ENCODE measurements at places on chromosomes 5 and 9.

DNA sequence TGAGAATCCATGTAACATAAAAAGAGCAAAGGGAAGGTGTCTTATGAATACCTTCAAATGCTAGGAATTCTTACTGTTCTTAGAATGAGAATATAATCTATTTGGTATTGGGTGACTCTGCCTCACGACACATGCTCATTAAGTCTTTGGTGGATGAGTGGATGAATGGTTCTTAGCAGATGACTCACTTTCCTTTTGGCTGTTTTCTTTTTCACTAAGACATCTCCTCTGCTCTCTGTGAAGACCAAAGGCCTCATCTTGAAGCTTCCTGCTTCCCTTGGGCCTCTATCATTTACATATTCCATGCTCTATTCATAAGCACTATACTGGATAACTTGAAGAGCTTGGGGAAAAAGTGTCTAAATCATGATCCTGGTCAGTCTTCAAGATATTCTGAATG is 468.1 kb downstream of the SPATA31D1 start:
- no peak for DNase-seq

GRCh38 chr9:19946441-19947109 is 157.7 kb upstream of the SLC24A2 start:
- no peak for DNase-seq

DNA sequence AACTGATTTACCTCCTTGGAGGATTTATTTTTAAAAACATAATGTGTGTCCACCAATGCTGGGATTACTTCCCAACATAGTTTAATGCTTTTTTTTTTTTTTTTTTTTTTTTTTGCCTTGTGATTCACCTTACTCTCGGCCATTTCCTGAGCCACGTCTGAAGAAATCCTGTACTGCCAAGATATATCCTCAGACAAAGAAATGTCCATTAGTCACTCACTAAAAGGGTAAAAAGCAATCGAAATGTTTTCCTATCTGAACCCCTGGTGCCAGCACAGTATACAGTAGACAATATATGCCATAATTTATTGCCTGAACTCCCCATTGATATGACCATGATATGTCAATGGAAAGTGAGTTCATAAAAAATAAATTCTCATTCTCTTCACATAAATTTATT is 344.1 kb downstream of the BNC2 start:
- DNase-seq = no peak

DNA sequence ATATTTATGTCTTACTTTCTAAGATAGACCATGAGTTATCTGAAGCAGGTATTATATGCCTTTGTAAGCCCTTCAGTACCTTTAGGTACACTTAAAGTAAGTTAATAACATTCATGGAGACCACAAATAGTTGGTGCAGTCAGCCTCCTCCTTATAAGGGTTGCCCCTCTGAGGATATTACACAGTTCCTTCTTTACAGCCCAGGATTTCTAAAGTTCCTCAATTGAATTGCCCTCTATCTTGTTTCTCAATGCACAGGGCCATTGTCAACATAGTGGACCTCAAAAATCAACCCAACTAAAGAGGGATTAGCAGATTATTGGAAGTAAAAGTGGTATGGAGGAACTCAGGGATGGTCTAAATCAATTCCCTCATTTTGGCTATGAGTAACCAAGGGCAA is 50.3 kb downstream of the HMHB1 start:
- no peak for DNase-seq

DNA sequence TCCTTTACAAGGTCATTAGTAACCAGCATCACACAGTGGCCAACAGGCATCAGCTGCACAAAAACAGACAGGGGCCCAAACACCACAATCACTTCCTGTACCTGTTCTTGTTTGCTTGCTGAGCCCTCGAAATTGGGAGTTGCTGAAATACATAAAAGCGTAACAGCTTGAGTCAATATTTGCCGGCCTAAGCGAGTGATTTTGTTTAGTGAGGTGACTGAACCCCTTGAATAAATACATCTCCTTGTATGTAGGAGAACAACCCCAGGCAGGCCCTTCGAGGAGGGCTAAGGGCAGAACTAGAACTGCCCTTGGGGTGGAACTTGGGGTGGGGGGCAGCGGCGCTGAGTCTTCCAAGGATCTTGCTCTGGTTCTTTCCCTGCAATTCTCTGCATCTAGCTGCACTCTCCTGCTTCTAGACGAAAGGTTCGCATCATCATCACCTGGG is 502.5 kb downstream of the RASEF start:
- no peak for DNase-seq

- DNase-seq = peak; percentile 99
Measured at GRCh38 chr9:34989003-34989945, at the start of gene DNAJB5. DNAJB5 (plus strand) TSS chr9:34989745; CDS start chr9:34990631, 886 bp downstream.

- DNase-seq = no peak
Measured at GRCh38 chr5:132431632-132432031, 58.9 kb downstream of the IRF1 start.

DNA sequence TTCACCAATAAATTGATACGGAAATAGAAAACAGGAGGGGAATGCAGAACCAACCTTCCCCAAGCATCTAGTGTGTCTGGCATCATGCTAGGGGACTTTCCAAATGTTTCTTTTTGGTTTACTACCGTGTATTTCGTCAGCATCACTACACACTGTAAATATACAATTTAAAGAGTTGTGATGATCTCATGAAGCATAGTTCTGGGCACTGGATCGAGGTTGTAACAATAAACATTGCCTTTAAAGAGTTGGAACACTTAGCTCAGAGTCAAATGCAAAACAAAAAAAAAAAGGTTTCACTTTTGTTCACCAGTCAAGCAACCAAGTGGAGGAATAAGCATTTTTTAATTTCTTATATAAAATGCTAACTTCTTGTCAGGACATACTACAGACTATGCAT is 2.9 kb upstream of the SCAI start:
- DNase-seq = no peak

DNA sequence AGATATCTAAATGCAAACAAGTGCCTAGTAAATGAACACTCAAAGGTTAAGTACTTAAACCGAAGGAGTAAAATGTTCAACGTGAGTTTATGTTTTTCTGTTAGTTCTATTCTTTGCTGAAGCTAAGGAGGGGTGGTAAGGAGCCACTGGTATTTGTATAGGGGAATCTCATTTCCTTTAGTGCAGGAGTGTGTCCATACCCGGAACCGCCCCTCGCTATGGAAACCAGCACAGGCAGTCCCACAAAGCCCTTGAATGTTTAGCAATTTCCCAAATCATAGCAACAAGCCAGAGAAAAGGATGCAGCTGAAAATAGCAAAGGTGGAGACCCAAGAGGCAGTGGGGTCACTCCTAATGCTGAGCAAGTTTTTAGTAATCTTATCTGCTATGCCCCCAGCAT is 78.8 kb upstream of the STK32A start:
- no peak for DNase-seq

- no peak for DNase-seq
Measured at GRCh38 chr9:87109231-87109631, 161.9 kb upstream of the GAS1 start.

GRCh38 chr9:137783521-137783920 is 94.1 kb upstream of the CACNA1B start:
- DNase-seq = no peak

- peak; percentile 77 for DNase-seq
Measured at GRCh38 chr5:39194466-39195136, 24.8 kb downstream of the FYB1 start.

GRCh38 chr9:91494751-91495150 is 71.1 kb upstream of the NFIL3 start:
- no peak for DNase-seq

DNA sequence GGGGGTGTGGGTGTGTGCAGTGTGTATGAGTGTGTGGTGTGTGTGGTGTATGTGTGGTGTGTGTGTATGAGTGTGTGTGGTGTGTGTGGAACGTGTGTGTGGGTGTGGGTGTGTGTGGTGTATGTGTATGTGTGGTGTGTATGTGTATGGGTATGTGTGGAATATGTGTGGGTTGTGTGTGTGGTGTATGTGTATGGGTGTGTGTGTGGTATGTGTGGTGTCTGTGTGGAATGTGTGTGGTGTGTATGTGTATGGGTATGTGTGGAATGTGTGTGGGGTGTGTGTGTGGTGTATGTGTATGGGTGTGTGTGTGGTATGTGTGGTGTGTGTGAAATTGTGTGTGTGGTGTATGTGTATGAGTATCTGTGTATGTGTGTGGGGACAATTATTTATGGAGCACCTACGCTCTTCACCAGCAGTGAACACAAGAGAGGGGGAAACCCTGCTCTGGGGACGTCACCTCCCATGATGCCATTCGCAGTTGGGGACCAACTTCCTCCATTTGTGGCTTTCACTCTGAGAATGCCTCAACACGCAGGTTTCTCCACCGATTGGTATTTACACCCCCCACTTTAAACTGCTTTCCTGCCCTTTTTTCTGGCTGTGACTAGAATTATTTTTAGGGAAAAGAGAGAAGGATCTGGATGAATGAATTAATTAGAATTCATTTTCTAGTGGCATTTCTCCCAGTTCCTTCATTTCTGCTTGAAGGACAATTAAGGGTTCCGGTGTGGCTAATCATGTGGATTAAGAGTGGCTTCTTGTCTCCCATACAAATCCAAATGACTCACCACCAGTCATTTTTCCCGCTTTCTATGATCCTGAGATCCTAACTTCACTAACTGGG is 238.1 kb downstream of the ROR2 start:
- DNase-seq = no peak

DNA sequence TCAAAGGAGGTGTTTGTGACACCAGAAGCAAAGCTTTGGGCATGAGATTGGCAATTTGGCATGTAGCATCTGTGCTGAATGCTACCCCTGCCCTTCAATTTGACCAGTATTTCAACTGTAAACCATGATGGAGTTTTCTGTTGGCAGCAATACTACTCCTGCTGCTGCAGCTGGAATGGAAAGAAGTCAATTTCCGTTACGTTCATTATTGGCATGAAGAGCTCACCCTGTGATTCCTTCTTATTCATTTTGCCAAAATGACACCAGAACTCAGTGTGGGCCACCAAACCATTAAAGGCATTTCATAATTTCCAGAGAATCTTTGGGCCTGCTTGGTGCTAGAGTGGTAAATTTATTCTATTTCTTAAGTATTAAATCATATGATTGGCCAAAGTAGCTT is 433.1 kb upstream of the DMAC1 start:
- no peak for DNase-seq

All from psoas muscle (tissue), 8 donors.